ENCODE measurements at places on chromosomes 6 and 20. TPM values are rescaled to one million over a fixed set of nuclear protein-coding genes. Genes with fewer than 3 reads are reported as not detected.

Gene SCRT2
- not detected for total RNA-seq

Gene ZNF391
- total RNA-seq, result 3.7 TPM

Gene ALDH5A1
- 0.68 TPM for total RNA-seq

Gene PCNA
- 819 TPM for total RNA-seq

Gene FERMT1
- total RNA-seq, result 6.4 TPM

Gene CGA
- not detected for total RNA-seq

Gene PGC
- total RNA-seq, result not detected

Gene ANGPT4
- not detected for total RNA-seq
